ENCODE measurements at places on chromosomes 3 and 15.

DNA sequence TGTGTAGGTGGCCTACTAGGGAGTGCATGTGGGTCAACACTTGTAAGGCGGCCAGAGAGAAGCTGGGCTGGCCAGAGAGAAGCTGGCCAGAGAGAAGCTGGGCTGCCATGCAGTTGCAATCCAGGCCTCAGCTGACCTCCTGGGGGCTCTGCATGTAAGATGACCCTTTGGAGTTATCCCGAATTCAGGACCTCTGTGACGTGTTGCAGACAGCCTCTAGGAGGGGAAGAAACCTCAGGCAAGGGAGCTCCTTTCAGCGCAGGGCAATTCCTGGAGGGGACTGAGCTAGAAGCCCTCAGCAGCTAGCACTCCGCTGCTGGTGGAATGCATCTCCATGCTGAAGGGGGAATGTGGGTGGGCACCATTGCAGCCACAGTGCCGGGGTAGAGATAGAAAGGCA is 15.8 kb upstream of the KBTBD12 start:
- no peak for DNase-seq

DNA sequence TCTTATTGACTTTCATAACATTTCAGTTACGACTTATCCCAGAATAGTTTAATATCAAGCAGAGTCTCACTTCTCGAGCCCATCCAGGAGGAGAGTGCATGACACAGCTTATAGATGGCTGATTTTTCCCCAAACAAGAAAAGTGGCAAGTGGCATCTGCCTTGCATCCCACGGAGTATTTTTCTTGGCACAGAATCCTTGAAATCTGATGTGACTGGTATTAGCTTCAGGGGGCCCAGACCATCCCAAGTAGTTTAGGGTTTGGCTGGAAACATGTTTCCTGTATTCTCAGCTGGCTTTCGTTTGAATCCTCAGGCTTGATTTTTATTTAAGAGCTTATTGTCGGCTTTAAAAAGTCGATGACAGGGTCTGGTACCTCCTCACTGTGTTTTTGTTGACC is 20.7 kb upstream of the FBXL22 start:
- DNase-seq: no peak

- DNase-seq: no peak
Observed at GRCh38 chr3:117036259-117036799, 326.8 kb downstream of the TUSC7 start.

DNA sequence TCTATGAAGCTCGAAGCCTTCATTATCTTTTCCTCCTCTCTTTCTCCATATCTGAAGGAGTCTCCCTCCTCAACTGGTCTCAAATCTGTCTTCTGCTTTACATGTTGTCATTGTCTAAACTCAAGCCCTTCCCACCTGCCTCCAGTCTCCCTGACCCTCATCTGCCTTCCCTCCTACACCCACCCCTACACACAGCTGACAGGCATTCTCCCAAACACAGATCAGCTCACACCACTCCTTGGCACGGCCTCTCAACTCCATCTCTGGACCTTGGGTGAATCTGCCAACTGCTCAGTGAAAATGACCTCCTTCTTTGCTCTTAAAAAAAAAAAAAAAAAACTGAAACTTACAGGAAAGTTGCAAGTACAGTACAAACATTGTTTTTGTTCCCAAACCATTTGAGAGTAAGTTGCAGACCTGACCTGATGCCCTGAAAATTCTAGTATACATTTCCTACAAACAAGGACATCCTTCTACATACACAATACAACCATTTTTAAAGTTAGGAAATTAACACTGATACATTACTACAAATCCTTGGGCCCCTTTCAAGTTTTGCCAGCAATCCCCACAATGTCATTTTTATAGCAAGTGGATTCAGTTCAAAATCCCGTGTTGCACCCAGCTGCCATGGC is 49.4 kb upstream of the UBE2E1 start:
- no peak for DNase-seq

DNA sequence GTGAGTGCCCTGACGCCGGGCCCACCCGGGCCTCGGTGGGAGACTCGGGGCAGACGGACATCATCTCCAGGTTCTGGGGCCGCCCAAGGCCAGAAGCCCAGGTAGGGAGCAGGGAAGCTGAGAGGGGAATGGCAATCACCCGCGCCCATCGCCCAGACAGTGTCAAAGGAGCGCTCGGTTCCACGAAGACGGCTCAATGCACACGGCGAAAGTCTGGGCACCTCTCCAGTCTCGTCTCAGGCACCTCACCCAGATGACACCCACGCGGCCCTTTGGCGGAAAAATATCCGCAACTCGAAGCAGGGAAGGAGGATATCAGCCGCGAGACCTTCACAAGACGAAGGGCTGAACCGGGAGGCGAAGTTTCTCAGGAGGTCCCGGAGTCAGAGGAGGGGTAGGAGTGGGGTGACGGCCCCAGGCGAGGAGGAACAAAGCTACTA is 916 bp downstream of the IL17RD start:
- no peak for DNase-seq

DNA sequence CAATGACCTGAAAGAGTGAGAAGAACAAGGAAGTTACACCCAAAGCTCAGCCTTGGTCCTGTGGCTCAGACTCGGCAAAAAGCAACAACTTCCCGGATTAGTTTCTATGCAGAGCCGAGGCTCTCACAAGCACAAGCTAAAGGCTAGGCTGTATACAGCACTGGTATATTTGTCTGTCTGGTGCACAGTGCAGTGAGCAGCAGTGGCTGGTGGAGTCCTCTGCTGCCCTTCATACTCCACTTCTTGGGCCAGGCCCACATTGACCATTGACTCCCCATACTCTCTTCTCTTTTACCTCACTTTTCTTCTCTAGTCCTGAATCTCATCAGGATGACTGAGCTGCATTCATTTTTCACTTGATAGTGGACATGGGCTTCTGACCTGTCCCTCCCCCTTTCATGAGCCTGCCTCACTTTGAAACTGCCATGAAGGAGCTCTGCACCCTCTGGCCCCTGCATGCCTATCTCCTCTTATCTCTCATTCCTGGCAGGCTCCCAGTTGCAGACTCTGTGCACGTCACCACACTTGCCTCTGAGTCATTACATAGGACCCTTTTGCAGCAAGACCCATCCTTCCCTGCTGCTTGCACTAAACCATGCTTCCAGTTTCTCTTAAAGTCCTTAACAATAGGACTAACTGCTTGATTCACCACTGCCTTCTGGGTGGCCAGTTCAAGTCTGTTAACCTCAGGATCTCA is 379.3 kb downstream of the NTRK3 start:
- no peak for DNase-seq

- no peak for DNase-seq
Observed at GRCh38 chr15:51494411-51495314, 127.9 kb downstream of the DMXL2 start.

Data from nucleus accumbens (tissue), 56 donors.